ENCODE measurements at places on chromosomes 16 and 17.

- no peak for DNase-seq
Observed at GRCh38 chr17:58541249-58541648, 26.8 kb upstream of the MTMR4 start.

DNA sequence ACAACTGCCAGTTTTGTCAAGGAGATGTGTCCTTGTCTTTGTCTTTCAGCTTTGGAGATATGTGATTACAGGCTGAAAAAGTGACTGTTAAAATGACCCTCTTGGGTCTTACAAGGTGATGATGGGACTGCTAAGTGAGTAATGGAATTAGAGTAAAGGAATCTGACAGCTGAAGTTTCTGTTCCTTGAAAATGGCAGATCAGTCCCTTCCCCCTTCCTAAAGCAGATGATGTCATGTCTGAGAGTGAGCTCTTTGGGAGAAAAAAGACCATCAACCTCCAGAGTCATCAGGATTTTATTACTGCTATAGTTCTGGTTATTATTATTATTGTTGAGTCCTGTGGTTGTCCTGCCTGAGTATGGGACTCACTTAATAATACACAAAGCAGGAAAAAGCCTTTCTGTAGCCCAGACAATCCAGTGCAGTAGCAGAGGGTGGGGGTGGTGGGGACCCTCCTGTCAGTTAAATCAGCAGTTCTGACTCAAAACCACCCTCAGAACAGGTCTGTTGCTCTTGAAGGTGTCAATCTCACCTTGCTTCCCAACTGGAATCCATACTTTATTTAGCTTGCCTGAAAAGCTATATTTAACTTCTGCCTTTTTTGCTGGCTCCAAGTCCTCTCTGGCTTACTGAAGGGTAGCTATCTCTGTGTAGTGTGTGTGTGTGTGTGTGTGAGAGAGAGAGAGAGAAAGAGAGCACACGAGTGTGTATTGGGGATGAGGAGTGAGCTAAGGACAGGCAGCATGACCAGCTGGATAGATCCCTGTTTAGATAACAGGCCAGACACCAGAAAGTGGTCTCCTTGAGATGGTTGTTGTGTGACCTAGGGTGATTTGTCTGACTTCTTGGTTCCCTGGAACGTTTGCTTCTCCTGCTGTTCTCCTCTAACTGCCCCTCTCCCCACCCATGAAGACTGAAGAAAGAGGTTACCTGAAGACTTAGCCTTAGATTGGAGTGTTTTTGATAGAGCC lies 4.9 kb downstream of the HROB start:
- no peak for DNase-seq

DNA sequence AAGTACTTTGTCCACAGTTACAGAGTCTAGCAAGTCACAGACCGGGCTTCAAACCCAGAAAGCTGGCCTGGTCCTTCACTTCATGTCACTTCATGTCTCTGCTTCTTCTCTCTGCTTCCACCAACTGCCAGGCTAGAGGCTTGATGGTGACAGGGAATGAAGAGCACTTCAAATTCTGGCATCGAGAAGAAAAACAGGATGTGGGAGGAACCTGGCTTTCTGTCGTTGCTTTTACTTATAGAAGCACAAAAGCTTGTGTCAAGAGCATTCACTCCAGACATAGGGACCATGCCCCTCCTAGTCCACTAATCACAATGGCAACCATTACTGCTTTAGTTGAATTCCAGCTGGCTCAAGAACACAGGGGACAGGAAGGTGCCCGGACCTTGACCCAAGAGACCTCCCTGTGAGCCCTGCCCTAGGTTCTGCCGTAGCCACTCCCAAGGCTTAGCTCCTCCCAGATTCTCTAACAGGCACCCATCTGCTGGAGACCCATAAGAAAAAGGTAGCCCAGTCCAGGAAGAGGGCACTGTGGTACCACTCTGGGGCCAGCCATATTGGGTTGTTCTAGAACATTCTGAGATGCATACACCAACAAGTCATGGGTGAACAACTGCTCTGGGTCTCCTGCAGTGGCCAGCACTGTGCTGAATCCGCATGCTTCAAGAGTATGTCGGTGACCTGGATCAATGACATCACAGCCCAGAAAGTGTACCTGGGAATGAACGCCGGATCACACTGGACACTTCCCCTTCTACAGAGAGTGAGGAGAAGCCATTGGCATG lies 181.8 kb downstream of the C16orf95 start:
- DNase-seq, result no peak

DNA sequence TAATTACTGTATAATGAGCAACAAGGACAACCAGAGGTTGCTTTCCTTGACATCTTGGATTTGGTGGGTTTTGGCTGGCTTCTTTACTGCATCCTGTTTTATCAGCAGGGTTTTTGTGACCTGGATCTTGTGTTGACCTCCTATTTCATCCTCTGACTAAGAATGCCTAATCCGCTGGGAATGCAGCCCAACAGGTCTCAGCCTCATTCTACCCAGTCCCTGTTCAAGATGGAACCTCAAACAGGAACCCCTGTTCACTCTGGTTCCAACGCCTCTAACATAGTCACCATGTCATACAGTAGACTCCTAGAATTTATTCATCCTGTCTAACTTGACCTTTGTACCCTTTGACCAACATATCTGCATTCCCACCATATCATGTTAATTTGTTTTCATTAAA lies 183.8 kb upstream of the SOX9 start:
- DNase-seq, result no peak

GRCh38 chr17:60098578-60098977 lies 19.9 kb upstream of the HEATR6 start:
- DNase-seq, result no peak

DNA sequence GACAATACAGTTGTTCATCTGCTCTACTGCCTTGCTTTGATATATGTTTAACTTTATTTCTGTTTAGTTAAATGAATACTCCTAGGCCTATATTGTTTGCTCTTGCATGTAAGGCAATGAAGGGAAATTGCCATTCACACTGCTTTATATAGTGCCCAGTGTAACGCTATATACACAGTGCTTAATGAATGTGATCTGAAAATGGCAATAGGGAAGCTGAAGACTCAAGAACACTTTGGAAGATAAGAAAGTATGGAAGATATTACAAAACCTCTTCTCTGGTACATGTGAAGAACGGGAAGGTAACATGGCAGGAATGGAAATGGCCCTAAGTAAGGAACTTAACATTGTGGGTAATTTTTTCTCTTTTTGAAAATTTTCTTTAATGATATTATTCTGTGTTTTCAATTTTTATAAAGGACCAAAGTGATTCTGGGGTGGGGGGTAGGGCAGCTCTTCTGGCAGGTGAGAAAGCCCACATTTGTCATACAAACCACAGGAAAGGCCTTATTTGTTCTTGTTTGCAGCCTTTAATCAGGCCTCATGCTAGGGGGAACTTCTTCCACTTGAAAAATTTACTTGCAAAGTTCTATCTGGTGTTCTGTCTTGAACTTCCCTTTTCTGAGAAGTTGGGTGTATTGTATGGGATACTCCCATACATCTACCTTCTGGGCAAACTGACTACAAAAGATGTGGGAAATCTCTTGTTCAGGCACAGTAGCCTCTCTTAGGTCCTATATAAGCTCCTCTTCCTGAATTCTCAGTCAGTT lies 100.8 kb upstream of the CORO6 start:
- DNase-seq, result no peak

- peak; percentile 28 for DNase-seq
Observed at GRCh38 chr16:49857423-49858181, 1.7 kb upstream of the ZNF423 start.

- DNase-seq, result no peak
Observed at GRCh38 chr17:4369557-4370230, 3.2 kb upstream of the UBE2G1 start.

DNA sequence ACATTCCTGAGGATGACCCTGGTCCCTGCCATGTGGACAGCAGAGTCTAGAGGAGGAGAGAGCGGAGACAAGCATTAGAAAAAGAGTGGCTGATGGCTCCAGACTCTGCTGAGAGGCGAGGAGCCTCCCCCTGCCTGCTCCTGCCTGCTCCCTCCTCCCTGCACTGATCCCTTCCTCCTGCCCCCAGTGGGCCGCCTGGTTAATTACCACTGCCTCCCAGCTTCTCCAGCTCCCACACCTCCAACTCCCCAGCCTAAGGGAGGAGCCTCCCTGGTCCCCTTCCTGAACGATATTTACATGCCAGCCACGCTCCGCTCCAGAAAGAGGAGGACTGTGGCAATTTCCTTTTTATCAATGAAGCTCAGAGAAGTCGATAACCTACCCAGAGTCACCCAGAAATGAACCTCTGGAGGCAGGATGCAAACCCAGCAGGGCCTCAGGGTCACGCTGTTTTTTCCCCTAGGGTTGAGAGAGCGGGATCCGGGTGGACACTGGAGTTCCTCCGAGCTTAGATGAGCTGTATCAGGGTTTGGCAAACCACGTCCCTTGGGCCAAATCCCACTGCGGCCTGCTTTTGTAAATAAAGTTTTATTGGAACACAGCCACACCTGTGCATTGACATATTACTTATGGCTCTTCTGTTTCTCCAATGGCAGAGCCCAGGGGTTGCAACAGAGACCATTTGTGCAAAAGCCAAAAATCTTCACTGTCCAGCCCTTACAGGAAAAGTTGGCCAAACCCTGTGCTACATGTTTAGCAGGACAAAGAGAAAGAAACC lies 27.1 kb upstream of the JPH3 start:
- no peak for DNase-seq

DNA sequence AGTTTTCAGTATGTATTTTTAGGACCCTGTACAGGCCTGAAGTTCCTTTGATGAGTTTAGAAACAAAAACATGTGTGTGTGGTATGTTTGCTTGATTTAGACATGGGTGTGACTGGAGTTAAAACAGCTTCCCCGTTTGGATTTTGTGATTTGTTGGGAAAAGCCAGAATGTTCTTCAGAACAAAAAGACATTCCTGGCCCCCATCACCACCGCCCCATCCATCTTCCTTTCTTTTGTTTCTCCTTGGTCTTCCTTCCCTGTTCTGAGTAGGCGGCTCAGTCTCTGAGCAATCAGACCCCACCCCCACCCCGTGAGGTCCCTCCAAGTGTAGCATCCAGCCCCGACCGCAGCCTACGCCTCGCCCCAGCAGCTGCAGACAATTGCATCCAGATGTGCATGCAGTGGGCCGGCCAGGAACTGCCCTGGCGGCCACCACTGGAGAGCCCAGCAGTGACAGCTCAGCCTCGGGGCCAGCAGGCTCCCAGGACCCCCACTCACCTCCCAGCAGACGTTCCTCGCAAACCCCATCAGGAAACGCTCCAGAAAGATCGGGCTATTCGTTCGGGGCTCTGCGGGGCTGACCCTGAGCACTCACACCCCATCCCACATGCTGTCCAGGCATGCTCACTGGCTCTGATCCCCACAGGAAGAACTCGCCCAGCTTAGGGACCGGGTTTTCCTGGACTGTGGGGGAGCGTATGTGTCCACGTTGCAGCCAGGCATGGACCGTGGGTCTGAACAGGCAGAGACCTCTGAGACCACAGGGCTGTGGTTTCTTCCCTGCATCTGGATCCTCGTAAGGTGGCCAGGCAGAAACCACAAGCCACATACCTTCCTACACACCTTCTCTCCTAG lies 99.8 kb upstream of the CDH5 start:
- DNase-seq, result no peak

- DNase-seq, result no peak
Observed at GRCh38 chr17:10518271-10519037, at the start of gene MYH1. Gene MYH1, minus strand, starts transcription at chr17:10518542. Its CDS starts 1,900 bp downstream, at chr17:10516642.

- no peak for DNase-seq
Observed at GRCh38 chr17:76535788-76536510, 1.6 kb downstream of the CYGB start.

- no peak for DNase-seq
Observed at GRCh38 chr16:1348441-1348840, 3.2 kb downstream of the TSR3 start.

GRCh38 chr16:49811644-49812334 lies 44.1 kb downstream of the ZNF423 start:
- no peak for DNase-seq

GRCh38 chr16:30066761-30067583 lies 1.4 kb downstream of the ALDOA start:
- DNase-seq, result no peak

- no peak for DNase-seq
Observed at GRCh38 chr17:81018044-81018802, 16.7 kb upstream of the BAIAP2 start.

DNA sequence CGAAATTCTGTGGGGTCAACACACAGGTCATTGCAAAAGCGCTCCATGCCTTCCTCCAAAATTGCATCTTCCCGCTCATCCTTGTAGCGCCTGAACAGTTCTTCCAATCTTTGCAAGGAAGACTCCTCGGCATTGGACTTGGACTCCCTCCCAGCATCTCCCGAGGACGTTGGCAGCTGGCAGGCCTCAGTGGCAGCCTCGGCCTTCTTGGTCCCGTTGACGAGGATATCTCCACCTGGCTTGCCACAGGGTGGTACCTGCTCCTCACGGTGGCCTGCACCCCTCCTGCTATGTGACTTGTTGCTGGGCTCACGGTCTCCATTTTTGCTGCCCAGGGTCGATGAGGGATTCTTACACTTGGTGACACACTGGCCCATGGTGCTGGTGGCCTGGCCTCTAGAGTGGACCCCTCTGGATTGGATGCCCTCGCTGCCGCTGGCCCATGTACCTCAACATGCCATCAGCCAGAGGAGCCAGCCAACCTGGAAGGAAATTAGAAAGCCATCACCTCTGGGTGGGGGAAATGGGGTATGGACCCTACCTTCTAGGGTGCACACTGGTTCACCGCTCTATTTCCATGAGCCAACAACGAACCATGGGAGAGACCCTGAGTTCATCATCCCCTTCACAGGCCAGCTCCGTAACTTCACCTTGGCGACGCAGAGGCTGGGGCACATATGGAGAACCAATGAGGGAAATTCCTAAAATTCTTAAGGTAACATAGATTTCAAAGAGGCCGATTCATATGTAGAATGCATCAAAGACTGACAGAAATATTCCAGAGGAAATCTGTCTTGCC lies 37.8 kb downstream of the DCUN1D3 start:
- DNase-seq, result no peak

DNA sequence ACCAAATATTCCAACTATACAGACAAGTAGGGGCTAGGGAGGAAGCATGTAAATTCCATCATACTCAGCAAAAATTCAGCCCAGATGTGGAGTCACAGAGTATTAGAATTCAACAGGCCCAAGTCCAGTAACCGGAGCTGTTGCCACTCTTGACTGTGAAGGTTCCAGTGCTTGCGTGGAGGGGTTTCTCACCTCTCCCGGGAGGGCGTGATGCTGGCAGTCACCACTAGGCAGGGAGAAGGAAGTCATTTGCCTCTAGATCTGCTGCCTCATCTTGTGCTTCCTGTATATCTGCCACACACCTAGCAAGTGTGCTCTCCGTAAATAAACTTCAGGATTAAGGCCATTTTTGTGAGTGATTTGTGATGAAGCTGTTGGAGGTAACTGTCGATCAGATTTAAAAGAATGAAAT lies 1.0 kb upstream of the CKLF start:
- peak; percentile 31 for DNase-seq

- no peak for DNase-seq
Observed at GRCh38 chr16:76204249-76204648, 73.0 kb upstream of the CNTNAP4 start.

GRCh38 chr17:64627797-64628196 lies 34.3 kb downstream of the SMURF2 start:
- no peak for DNase-seq

DNA sequence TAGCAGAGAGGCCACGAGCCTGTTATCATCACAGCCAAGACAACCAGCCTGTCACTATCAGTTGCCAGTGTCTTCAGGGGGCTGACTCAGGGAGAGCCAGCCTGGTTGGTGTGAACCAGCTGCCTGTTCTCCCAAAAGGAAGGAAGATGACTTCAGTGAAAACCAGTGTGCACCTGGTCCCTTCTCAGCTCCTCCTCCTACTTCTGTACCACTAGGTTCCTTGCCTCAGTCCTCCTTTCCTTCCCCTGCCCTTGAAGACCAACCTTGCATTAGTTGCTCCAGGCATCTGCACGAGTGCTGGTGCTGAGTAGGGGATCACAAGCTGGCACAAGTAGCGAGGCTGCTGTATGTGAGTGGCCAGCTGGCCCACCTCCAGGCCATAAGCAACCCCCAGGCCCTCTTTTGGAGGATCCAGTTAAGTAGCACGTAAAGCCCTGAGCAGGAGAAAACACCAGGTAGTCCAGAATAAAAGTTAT lies 8.5 kb downstream of the TUBG1 start:
- no peak for DNase-seq

Measured in stimulated activated CD4-positive, alpha-beta T cell treated with anti-CD3 and anti-CD28 coated beads, Interleukin-2, amount 100 ng/mL, for 4 hours (primary cell).